ENCODE measurements at places on chromosomes 1 and 21.

GRCh38 chr1:92571578-92571977 is 84.9 kb upstream of the GFI1 start:
- no peak for DNase-seq

DNA sequence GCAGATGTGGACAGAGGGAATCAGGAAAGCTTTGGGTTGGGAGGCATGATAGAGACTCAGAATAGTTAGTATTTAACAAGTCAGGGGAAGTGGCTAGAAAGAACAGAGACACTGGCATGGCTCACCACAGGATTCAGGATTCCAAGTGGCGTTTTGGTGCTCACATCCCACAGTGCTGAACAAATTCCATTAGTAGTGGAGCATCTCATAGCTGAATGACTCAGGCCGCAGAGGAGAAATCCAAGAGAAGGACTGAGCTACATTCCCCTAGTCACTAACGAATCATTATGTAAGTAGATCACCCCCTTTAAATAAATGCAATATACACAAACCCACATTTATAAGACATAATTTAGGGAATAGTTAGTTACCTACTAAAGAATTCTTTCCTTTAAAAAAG is 5.0 kb upstream of the KCNJ9 start:
- DNase-seq: no peak

DNA sequence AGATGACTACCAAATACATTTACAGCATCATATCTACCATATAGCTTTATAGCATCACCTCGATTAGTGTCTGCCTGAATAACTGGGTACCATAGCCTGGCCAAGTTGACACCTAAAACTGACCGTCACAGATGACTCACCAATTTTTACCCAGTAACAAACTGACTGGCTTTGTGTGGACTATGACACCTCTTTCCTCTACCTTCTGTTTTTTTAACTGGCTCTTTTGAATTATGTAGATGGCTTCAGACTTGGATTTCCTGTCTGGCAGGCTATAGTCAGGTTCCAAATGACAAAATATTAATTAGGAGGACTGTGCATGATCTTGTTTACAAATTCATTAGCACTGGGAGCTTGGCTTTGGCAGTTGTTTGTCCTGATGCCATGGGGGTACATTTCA is 360.3 kb downstream of the TGFB2 start:
- no peak for DNase-seq

- DNase-seq: no peak
Measured at GRCh38 chr1:155179112-155180031, 5.7 kb downstream of the TRIM46 start.

GRCh38 chr1:21814981-21815582 is 3.0 kb downstream of the LDLRAD2 start:
- DNase-seq: no peak

DNA sequence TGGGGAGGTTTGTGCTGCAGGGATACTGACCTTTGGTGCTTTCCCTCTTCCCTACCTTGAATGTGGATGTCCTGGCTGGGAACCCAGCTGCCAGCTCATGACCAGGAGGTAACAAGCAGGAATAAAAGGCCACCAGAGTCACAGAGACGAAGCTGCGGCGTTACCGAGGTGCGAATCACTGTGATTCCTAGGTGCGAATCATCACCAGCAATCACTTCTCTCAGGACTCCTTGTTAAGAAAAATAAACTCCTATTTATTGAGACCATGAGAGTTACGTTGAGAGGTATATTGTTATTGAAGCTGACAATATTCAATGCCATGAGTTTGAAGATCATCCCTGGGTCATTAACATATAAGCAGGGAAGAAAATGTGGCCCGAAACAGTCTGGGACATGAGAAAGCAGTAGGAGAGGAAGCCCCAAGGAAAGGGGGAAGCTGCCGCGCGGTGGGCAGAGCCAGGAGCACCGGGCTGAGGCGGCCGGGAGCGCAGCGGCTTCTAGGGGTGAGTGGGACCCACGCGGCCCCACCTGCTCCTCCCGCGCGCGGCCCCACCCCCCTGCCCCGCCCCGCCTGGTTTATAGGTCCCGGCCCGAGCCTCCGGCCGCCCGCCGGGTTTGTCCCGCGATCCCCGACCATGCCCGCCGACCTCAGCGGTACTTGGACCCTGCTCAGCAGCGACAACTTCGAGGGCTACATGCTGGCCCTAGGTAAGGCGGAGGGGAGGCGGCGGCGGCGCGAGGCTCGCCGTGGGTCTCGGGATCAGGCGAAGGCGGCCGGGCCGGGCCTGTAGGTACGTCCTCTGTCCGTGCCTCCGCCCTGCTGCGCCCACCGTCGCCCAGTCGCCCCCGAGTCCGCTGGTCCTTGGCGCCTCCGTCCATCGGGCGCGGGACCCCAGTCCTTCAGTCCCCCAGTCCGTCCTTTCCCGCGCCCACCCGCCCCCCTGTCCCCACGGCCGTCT is at the start of gene RBP7:
Gene RBP7 (plus strand): TSS at position 605 of the 959 bp plus-strand sequence. CDS start 31 bp downstream, at position 636.
- DNase-seq: peak; percentile 31

DNA sequence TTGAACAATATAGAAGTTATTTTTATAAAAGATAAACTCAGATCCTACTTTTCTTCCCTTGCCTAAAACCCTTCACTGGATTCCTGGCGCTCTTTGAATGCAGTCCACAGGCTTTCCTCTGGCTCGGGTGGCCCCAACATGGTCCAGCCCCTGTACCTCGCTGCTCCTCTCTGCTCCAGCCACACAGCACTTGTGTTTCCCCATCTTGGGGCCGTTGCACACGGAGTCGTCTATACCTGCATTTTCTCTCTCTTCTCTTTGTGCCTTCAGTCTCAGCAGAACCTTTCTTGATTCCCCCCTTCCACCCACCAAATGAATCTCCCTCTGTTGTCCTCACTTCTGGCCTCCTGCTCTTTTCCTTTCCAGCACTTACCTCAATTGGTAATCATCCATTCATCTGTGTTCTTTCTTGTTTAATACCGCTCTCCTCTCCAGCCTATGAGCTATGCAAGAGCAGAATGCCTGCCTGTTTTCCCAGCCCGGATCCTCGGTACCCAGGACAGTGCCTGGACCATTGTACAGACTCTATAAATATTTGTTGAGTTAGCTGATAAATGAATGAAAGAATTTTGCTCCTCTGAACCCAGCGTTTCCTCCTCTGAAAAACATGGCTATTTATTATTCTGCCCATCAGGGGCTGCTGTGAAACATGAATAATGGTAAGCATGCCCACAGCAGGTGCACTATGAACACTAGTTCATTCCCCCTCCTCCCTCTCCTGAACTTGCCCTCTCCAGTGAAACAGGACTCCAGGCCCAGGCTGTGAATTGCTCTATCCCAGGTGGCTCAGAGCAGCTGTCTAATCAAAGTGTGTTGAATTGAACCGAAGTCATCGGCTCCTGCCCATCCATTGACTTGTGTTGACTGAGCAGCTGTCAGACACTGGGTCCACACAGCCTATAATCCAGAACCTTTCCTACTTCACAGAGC is 266.9 kb downstream of the PTPRU start:
- peak; percentile 61 for DNase-seq

- DNase-seq: no peak
Measured at GRCh38 chr1:2143814-2144500, 50.6 kb downstream of the FAAP20 start.

DNA sequence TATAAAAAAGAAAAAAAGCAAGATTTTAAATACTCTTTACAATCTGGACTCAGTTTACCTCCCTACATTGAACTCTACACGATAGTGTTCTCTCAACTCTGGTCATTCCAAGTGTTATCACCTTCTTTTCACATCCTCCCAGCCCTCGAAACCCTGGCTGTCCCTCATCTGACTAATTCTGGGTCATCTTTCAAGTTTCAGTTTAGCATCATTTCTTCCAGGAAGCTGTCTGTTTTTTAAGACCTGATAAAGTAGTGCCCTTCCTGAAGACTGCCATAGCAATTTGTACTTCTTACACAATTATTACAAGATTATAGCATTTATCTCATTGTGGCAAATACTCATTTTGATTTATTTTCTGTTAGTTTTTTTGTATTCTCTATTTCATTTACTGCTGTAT is 1.2 kb downstream of the ALG14 start:
- DNase-seq: no peak

DNA sequence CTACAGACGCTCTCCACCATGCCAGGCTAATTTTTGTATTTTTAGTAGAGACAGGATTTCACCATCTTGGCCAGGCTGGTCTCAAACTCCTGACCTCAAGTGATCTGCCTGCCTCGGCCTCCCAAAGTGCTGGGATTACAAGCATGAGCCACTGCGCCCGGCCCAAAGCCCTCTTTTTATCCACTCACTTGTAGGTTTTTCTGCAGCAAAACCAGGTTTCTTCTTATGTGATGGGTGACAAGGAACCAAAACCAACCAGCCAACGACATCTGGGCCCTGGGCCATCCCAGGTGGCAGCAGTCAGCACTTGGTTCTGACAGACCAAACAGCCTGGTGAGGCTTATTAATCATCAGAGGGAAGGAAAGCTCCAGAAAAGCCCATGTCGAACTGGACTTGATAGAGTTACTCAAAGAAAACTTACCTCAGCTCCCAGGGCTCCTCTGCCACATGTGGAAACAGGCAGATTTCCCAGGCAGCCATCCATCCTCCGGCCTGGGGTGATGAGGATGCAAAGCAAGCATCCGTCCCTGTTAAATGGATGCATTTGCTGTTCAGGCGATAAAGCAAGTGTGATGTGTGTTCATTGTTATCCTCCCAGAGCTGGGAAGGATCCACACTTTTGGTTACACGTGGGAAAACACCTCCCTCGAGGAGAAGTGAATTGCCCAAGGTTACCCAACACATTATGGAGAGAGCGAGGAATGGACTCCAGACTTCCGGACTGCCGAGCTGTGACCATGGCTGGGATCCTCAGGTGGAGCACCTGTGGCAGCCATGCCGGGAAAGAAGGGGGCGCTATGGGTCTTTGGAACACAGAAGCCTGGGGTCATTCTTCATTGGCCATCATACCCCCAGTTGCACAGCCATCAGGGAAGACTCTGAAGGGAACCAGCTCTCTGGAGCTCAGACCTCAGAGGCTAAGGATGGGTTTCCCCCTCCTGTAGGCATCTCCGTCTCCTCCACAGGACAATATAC is 118.8 kb downstream of the HUNK start:
- peak; percentile 15 for DNase-seq

DNA sequence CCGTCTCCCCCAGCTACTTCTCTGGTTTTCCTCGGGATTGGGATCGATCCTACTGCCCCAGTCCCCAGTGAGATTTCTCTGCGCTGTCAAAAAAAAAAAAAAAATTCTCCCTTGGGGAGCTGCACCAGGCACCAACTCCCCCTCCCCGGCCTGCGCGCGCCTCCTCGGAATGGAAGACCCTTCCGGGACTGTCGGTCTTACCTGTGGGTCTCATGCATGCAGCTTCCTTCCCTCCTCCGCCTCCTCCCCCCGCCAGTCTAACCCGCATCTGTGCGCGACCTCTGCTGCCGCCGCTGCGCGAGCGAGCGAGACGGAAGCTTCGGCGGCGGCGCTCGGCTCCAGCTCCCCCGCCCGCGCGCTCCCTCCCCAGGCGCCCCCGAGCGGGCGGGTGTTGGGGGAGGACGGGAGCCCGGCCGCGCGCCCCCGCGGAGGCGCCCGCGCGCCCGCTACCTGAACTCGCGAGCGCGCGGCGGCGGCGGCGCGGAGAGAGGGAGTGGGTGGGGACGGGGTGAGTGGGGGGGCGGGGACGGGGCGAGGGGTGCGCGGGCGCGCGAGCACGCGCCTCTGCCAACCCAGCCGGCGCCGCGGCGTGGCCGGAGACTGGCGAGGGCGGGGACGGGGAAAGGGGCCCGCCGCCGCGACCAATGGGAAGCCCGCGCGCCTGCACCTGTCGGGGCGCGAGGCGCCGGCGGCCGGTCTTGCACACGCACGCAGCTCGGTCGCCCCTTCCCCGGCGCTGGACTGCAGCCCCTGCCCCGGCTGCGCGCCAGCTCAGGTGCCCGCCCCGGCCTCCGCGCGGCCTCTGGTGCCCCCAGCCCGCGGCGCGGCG is at the start of gene SUSD4:
Gene SUSD4 (minus strand): TSS at position 321 of the 829 bp plus-strand sequence. CDS start 751 bp downstream, outside the sequence.
- peak; percentile 93 for DNase-seq

DNA sequence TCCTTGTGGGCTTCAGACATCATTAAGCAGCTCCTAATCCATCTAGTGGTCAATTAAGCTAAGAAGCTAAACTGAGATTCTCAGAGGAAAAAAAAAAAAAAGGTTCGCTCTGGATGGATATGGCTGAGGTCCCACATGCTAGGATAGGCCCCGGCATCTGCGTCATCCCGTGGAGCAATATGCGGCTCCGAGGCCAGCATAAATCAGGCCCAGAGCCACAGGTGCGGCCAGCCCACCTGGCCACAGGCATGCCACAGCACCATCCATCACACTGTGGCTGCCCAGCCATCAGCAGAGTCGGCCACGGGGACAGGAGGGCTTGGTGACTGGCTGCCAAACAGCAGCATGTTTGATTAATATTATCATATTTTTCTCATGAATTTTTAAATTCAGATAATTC is 106.9 kb upstream of the TIAM1 start:
- DNase-seq: no peak

DNA sequence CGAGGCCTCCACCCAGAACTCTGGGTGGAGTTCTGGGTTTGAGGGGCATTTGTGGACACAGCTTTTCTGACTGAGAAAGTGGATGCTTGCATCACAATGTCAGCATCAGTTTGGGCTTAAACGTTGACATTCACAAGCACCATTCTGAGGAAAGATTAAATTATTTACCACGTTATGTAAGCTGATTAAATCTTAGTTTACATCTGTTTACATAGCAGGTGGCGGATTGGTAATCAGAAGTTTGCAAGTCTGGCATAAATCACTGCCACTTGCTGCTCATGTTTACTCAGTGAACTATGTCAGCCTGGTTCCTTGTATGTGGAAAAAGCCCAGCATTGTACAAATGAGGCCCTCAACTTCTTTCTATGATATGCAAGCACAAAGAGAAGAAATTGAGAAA is 310.1 kb downstream of the PAPPA2 start:
- DNase-seq: peak; percentile 79

All from NCI-H526 (cell line).